ENCODE measurements at places on chromosomes 5 and 9. TPM values are rescaled to one million over a fixed set of nuclear protein-coding genes. Genes with fewer than 3 reads are reported as not detected.

PCDHGB3 gene
- 0.57 TPM for polyA plus RNA-seq

EIF4E1B gene
- not detected for polyA plus RNA-seq

GRIA1 gene
- not detected for polyA plus RNA-seq

DNA sequence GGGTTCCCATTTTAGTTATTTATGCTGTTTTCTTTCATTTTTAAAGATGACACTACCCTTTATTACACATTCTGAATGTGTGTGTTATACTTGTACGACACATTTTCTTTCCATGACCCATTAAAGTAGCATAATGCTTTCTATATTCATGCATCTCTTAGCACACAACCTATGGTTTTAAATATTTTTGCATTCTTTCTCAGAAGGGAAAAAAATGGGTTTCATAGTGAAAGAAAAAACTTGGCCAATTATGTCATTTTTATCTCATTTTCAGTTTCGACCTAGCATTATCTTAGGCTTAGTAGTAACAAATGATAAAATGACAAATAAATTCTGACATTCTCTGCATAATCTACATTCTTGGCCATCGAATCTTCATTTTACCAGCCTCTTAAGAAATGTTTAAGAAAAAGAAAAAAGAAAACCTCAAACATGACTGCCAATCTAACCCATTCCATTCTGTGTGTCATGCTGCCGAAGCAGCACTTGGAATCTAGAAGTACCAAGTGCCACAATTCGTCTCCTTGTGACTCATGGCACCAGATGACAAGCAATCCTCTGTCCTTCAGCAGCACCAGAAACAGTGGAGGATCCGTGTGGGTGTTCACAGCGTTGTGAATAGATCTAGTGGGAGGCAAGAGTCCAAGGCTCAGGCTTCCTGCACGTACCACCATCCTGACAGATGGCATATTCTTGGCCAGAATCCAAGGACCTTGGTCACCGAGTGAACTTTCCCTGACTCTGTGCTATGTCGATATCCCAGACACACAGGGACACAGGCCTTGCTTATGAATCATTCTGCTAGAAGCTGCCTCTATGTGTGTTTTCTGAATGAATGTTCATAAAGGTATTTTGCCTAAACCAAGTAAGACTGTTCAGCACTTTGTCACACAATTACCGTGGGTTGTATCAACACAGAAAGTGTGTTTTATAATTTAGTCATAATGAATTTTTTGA, 502.7 kb downstream of the NR2F1-AS1 start:
- peak; percentile 98 for DNase-seq

GRCh38 chr9:13933268-13933656, 380.7 kb downstream of the NFIB start:
- no peak for DNase-seq

DNA sequence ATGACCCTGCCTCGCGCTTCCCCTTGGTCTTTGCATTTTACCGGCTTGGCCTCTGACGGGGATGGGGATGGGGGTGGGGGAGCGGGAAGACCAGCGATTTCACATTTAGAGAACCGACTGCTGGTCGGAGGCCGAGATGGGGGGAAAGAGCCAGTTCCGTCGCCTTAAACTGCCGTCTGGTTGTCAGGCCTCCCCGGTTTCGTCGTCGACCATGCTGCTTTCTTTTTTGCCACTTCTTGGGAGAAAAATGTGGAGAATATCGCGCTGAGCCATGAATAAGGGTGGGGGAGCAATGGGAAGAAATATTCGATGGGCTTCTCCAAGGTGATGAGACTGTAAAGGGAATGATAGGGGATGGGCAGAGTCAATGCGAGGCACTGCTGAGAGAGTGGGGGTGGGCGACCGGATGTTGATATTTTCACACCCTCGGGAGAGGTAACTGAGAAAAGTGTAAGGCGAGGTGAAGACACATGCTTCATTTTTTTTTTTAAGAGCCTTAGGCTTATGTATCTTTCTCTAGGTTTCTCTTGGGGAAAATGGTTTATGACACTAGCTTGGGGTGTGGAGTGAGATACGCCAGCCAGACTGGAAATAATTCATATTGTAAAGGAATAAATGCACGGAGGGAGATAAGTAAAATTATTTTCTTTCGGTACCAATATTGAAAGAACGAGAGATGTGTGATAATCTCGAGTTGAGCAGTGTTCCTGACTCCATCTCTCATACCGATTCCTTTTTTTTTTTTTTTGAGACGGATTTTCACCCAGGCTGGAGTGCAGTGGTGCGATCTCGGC, 1.1 kb downstream of the KIF2A start:
- DNase-seq: peak; percentile 30

- DNase-seq: no peak
Observed at GRCh38 chr5:83362526-83362925, 109.0 kb upstream of the VCAN start.

DNA sequence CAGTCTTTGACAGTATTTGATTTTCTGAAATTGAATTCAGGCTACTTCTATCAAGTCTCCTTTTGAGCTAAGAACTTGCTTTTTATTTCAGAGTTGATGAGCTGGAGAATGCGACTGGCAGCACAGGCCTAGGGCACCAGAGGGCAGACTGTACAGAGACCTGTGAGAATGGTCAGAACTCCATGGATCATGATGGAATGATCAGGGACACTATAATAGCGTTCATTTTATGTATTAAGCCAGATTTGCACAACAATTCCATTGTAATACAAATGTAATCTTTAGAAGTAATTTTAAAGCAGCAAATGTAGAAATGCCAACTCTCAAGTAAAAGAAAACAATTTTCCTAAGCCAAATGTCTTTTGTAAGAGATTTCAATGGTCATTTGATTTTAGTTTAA, 902.4 kb downstream of the NR2F1-AS1 start:
- DNase-seq: no peak

DNA sequence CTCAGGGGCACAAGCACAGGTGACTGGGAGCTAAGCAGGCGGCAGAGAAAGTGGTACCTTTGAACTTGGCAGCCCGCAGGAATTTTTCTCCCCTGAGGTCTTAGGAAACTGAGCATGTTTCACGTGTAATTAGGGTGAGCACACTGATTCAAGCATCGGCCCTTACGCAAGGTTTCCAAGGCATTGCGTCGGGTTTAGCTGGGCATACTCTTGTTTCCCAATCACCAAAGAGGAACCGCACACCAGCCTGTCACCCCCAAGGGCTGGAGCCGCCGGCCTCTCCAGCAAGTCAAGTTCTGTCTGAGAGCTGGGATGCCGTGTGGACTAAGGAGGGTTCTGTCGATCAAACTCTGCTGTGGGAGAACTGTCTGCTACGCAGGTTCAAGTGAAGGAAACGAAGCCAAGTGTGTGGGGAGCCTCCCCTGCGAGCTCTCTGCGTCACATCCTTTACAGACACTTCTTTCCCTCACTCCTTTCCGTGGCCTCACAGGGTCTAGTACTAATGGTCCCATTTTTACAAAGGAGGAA, 53.0 kb downstream of the ERGIC1 start:
- peak; percentile 86 for DNase-seq

Measured in mammary epithelial cell (primary cell).